ENCODE measurements at places on chromosomes 5 and 9.

GRCh38 chr5:44022622-44023021, 366.6 kb downstream of the FGF10 start:
- no peak for DNase-seq

DNA sequence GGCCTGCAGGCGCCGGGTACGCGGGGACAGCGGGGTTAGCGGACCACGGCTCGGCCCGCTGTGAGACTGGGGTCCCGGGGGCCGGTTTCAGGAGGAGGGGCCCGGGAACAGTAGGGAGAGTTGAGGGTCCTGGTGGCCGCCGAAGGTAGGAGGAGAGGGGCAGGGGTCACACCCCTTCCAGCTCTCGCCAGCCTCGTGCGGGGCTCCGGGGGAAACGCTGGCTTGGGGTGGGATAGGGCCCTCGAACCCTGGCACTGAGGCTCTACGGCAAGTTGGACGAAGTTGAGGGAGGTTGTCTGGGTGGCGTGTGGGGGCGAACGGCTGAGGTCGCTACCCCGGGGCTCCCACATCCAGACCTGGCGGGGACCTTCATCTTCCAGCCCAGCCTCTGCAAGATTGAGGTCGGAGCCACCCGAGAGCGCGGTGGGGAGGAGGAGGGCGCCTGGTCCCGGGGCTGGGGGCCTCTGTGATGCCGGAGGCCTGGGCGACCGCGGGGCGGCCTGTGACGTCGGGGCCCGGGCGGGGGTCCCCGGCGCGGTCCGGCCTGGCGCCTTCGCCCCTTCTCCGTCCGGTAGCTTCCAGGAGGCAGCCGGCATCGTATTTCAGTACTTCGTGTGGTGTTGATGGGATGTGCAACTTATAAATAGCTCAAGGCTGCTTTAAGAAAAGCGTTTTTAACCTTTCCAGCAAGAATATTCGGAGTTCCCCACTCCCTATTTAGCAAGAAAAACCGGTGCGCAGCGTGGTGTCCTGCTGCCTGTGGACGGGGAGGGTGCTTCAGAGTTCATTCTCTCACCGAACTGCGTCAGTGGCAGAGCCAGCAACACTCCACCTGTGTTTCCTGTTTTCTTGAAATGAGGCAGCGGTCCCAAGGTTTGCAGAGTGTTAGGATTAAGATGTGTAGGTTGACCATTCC, 902 bp downstream of the HABP4 start:
- peak; percentile 59 for DNase-seq

DNA sequence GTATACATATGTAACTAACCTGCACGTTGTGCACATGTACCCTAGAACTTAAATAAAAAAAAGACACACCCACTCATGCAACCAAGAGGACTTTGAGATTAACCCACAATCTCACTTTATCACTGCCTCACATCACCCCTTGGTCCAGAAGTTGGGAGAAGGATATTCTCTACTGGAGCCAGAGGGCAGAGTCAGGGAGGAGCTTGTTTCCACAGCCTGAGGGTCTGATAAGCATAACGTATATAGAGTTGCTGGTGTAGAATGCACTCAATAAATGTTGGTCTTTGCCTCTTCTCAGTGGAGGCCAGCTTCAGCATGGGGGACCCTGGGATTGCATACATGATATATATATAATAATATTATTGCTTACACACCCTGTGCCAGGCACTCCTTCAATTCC, 10.1 kb downstream of the KCNV2 start:
- no peak for DNase-seq

- no peak for DNase-seq
Measured at GRCh38 chr5:24480952-24481351, 163.8 kb downstream of the CDH10 start.

DNA sequence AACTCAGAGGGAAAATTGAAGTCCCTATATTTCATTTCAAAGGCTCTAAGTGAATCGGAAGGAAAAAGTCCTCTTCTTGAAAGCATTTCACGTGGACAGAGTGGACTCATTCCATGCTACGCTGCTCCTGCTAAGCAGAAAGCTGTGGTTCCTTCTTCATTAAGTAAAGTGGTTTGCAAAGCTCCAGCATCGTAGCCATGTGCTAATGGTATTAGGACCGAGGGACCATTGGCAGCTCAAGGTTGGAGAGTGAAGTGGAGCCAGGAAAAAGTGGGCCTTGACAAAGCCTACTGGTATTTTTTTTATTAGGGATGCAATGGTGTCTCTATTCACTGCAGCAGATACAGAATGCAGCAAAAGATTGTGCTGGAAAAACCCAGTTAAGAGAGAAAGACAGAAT, 16.4 kb upstream of the SEMA4D start:
- no peak for DNase-seq

GRCh38 chr5:60821488-60822284, 22.4 kb downstream of the ELOVL7 start:
- DNase-seq, result no peak

- DNase-seq, result no peak
Measured at GRCh38 chr9:15101095-15101494, 190.9 kb upstream of the FREM1 start.

DNA sequence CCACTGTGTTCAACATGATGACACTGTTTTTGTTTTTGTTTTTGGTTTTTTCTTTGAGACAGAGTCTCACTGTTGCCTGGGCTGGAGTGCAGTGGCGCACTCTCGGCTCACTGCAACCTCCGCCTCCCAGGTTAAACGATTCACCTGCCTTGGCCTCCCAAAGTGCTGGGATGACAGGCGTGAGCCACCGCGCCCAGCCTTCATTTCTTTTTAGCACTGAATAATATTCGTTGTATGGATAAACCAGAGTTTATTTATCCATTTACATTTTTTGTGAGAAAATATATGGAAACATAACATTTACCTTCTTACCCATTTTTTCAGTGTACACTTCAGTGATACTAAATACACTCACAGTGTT, 4.2 kb downstream of the CARD19 start:
- no peak for DNase-seq

DNA sequence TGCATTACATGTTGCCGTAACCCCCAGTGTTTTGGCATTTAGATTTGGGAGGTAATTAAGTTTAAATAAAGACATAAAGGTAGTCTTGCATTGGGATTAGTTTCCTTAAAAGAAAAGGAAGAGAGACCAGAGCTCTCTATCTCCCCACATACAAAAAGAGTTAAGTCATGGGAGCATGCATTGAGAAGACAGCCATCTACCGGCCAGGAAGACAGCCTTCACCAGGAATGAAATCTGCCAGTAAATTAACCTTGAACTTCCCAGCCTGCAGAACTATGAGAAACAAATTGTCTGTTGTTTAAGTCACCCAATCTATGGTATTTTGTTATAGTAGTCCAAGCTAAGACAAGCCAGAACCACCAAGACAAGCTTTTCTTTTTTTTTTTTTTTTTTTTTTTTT, 567.0 kb upstream of the CDH18 start:
- DNase-seq, result no peak

GRCh38 chr5:143717400-143717799, 94.6 kb upstream of the HMHB1 start:
- no peak for DNase-seq
